ENCODE measurements at places on chromosomes 13 and 19.

GRCh38 chr19:45578861-45579260, 5.7 kb downstream of the OPA3 start:
- DNase-seq = no peak

- peak; percentile 66 for DNase-seq
These were observed 1.2 kb downstream of the AKT1S1 start for GRCh38 chr19:49875857-49876421.

GRCh38 chr19:41299755-41300089, 10.2 kb upstream of the CCDC97 start:
- no peak for DNase-seq

- no peak for DNase-seq
These were observed 217.5 kb downstream of the ABCC4 start for GRCh38 chr13:95083758-95084157.

- DNase-seq = no peak
These were observed 4.2 kb upstream of the ZNF486 start for GRCh38 chr19:20162821-20163220.

DNA sequence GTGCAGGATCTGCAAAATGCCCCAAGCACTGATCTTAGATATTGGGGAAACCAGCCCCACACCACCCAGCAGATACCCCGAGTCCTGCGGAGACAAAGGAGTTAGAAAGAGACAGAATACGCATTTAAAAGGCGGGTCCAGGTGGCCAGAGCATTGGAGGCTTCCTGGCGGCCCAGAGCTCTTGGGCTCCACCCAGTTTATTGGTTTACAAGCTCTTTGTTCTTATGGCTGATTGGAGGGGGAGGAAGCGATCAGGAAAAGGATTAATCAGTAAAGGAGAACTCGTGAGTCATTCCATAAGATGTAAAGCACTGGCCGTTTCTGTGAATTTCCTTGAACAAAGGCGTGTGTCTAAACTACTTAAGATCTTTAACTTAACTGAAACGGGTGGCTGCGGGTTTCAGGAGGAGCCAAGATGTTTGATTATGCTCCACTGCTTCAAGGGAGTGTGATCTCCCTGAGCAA, 926 bp downstream of the ZNF587 start:
- peak; percentile 27 for DNase-seq

DNA sequence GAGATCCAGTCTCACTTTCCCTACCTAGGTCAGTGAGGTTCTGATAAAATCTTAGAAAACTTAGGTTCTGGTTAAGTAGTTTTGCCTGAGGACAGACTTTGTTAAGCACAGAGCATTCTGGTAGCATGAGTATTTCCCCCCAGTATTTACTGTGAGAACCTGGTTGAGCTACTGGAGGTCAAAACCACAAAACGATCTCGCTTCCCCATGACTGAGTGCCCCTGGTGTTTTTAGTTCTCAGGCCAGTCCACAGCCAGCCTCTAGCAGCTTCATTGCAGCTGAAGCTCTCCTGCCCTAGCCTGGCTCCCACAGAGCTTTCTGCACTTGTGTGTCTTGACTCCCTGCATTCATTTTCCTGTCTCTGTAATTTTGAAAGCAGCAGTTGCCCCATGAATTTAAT, 1138.2 kb downstream of the UQCRFS1 start:
- DNase-seq = no peak

DNA sequence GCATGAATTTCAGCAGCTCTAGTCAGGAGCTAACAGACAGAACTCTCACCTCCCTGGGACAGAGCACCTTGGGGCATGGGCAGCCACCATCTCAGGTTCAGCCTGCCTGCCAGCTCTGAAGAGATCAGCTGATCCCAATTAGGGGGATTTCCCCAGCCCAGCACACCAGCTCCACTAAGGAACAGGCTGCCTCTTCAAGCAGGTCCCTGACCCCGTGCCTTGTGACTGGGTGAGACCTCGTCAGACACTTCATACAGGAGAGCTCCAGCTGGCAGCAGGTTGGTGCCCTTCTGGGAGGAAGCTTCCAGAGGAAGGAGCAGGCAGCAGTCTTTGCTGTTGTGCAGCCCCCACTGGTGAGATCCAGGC, 84.5 kb upstream of the UFM1 start:
- no peak for DNase-seq

DNA sequence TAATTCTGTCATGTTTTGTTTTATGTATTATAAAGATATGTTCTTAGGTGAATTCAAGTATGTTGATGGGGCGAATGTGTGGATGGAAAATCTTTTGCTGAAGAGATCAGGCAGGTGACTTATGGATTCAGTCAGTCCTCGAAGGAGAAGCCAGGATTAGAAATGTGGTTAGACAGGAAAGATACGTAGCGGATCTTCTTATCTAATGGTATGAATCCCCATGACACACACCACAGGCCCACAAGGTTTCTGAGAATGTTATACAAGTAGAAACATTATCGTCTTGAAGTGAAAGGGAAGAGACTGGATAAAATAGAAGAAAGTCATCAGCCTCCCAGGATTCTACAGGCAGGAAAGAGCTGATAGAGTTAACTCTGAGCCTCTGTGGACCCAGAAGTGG, 69.0 kb upstream of the RFXAP start:
- no peak for DNase-seq

DNA sequence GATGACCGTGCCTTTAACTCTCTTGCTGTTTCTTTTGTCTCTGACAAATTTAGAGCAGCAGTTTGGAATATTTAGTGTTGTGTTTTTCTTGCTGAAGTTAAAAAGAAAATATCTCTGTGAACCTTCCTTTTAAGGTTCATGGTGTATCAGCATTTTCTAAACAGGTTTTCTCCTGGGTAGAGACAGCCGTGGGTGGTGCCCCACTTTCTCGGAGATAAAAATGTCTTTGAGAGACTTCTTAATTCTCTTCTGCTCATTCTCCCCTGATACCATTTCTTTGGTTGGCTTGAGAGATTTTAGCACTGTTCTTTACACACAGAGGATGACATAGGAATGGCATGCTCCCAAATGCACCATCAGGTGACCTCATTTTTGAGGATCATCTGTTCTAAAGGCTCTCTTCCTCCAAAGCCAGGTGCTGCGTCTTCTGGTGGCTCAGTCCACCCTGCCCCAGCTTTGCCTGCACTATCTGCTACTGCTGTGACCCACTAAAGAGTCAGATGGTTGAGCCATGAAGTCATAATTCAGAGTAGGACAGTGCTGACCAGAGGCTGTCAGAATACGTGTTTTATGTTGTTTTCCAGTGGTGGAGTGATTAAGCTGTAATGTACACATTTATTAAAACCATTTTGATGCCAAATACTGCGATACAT, 90.3 kb upstream of the SLC10A2 start:
- no peak for DNase-seq

DNA sequence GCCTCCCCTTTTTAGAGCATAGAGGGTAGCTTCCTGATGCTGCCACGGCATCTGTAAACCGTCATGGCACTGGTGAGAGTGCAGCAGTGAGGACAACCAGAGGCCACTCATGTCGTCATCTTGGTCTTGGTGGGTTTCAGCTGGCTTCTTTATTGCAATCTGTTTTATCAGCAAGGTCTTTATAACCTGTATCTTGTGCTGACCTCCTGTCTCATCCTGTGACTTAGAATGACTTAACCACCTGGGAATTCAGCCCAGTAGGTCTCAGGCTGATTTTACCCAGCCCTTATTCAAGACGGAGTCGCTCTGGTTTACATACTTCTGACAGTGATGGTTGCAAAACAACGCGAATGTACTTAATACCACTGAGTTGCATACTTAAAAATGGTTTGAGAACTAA, 14.4 kb upstream of the FBN3 start:
- no peak for DNase-seq

- DNase-seq = no peak
These were observed 124.9 kb downstream of the DNAJC3 start for GRCh38 chr13:95801825-95802224.

GRCh38 chr13:101013245-101013644, 338.6 kb upstream of the TMTC4 start:
- no peak for DNase-seq

- DNase-seq = no peak
These were observed 2.5 kb downstream of the SF3A2 start for GRCh38 chr19:2239173-2239572.

- no peak for DNase-seq
These were observed 27.5 kb downstream of the LNX2 start for GRCh38 chr13:27592865-27593264.

DNA sequence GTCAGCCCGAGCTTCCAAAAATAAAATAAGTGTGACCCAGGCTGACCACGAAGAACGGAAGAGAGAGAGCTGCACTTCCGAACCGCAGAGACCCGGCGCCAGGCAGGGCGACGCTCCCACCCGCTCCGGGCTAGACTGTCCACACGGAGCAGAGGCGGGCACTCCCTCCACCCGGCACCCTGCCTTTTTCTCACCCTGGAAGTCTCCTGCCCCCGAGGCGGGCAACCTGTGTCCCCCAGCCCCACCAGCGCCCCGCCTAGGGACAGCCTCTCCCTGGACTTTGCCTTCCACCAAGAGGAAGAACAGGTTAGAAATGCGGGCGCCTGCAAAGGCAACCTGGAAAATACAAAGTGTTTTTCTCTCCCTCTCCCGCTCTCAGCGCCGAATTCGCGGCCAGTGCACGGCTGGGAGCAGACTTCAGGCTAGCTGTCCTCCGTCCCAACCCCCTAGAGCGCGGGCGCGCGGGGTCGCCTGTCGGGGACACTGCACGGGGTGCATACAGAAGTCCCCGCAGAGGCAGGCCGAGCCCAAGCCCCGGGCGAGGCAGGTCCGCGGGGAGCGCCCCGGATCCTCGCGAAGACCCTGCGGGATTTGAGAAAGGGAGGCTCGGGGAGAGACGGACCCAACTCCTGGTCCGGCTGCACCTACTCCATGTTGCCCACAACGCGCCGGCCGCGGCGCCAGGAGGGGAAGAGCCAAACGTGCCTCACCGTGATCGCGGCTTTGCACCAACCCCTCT, 845 bp downstream of the SPRY2 start:
- DNase-seq = no peak

DNA sequence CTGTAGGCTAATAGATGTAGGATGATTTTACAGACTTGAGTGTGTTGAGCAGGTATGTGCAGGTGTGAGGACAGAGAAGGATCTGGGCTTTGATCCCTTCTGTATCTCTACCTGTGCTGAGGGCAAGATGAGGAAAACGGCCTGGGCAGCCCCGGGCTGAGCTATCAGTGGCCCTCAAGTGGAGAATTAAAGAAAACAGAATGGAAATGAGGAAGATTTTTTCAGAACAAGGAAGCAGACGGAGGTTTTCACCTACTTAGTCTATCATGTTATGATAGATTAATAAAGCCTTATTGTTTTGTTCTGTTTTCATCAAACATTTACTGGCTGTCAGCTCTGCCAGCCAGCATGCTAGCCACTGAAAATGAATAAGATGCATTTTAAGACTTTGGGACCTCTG, 22.3 kb upstream of the FOXO1 start:
- no peak for DNase-seq
